ENCODE measurements at places on chromosomes 7 and 10. TPM values are rescaled to one million over a fixed set of nuclear protein-coding genes. Genes with fewer than 3 reads are reported as not detected.

TMUB1 gene
- 42.8 TPM for total RNA-seq

GRB10 gene
- total RNA-seq = 23.1 TPM

DNA sequence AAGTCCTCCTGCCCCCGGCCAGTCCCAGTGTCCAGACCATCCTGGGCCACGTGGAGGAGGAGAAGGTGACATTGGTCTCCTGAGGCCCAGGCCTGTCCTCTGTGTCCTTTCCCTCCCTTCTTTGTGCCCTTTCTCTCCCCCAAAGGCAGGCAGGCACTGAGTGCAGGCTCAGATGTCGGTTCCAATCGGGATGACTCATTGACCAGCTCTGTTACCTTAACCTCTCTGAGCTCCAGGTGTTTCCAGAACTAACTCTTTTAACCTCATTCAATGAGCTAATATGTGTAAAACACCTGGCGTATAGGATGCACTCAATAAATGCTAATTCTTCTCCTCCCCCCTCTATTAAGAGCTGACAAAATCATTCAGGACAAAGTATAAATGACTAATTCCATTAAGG is 25.7 kb downstream of the MACROH2A2 start:
- DNase-seq = no peak

OR13A1 gene
- total RNA-seq = not detected

C10orf105 gene
- total RNA-seq = not detected

DNA sequence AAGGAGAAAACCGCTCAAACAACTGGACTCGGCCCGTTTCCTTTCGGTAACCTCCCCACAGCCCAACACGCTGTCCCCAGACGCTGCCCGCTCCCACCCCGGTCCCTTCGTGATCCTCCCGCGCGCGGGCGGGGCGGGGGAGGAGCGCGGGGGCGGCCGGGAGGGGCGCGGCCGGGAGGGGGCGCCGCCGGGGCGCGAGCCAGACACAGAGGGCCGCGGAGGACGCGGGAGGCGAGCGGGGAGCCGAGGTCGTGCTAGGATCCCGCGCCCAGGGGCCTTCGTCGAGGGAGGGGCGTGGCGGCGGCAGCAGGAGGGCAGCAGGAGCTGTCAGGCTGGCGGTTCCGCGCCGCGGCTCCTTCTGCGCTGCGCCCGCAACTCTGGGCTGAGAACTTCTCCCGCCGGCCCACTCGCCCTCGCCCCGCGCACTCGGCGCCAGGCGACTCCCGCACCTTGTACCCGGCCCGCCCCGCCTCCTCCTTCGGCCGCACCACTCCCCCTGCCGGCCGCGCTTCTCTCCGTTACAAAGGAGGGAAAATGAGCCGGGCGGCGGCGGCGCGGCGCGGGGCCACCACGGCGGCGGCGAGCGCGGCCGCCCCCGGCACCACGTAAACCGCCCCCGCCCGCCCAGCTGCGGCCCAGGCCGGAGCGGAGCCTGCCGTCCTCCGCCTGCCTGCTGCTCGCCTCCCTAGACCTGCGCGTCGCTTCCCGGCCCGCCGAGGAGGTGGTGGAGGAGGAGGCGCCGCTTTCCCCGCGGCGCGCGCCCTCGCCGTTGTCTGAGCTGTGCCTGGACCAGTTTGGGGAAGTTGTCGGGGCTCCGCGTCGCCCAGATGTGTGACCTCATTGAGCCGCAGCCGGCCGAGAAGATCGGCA is at the start of gene CDK14:
Gene CDK14, plus strand, starts transcription at position 521 of the 870 bp plus-strand sequence. Its CDS starts 307 bp downstream, at position 828.
- peak; percentile 40 for DNase-seq

ZNF425 gene
- 1.9 TPM for total RNA-seq

PTN gene
- 11.9 TPM for total RNA-seq

DNA sequence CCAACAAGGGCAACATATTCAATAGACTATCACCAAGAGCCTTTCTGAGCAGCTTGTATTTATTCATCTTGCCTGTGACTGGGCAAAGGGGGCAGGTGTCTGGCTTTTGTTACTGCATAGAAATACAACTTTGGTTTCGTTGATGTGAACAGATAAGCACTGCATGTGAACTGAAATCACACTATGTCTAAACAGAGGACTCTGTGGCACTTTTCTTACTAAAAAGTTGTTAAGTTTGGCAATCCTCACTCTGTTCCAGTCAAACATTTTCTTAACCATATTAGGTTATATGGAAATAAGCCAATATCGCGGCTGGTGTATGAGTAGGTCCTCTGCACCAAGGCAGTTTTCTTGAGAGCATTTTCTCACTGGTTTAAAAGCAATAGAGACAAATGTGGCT is 48.5 kb downstream of the CALD1 start:
- no peak for DNase-seq

TUBAL3 gene
- total RNA-seq = not detected

- DNase-seq = no peak
Observed at GRCh38 chr7:133931053-133931452, 196.1 kb upstream of the LRGUK start.

DNA sequence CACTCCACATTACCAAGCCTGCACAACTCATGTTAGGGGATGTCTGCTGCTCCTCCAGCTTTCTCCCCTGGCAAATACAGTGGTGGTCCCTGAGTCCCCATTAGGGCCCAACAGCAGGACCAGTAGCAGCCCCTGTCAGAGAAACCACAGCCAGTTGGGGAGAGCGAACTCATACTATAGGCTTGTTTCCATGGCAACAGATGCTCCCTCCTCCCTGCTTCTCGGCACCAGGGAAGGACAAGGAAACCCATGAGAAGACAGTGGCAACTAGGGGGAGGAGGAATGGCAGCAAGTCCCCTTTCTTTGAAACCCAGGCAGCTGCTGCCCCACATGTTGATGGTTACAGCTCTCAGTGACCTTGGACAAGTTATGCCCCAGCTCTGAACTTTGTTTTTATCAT is 326.4 kb downstream of the KCNMA1 start:
- DNase-seq = no peak

SEMA4G gene
- not detected for total RNA-seq

GRCh38 chr7:117992635-117993376 is 119.6 kb upstream of the CTTNBP2 start:
- DNase-seq = no peak

DNA sequence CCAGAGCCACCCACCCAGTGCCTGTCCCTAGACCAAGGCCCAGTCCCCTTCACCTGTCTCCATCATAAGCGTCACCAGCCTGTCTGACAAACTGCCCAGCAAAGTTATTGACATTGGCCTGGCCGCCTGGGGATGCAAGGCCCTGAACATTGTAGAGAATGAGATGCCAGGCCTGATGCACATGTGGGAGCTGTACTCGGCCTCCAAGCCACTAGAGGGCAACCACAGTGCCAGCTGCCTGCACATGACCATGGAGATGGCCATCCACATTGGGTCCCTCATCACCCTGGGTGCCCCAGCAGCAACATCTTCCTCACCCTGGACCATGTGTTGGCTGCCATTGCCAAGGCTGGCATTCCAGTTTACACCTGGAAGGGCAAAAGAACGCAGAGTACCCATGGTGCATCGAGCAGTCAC is 63.7 kb upstream of the ANTXRL start:
- DNase-seq = no peak

DNA sequence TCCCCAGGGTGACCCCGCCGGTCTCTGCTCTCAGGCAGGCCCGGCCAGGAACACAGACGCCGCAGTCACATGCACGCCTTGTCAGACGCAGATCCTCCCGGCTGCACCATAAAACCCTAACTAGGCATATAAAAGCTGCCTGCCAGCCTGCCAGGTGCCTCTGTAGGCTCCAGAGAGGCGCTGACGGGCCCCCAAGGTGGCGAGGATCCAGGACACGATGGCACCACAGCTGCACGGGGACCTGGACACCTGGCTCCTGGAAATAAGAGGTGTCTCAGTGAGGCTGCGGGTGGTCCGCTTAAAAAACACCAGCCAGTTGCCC is 21.9 kb upstream of the GDF10 start:
- no peak for DNase-seq

GRCh38 chr10:127353544-127353943 is 157.2 kb upstream of the INSYN2A start:
- DNase-seq = no peak

ZNF679 gene
- not detected for total RNA-seq

FAS gene
- total RNA-seq = 17.2 TPM

GRCh38 chr7:116630932-116631671 is 40.9 kb upstream of the MET start:
- peak; percentile 84 for DNase-seq

DNA sequence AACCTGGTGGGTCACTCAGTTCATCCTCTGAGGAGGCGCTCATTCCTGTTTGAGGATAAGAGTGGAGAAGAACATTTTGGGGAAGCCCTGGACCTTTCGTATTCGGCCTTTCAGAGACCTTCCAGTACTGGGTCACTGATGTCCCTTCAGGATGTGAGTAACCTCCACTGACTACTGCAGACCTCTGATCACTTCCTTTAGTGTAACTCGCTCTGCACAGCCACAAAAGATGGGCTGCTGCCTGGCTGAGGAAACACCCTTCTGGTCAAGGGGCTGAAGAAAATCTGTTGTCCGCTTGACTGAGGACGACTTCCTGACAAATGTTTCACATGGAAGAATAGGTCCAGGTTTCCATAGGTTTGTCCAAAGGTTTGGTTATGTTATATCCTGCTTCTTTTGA is 15.9 kb upstream of the TBXAS1 start:
- DNase-seq = no peak

Measured in A172 (cell line).